Stimulated activated naive CD4-positive, alpha-beta T cell (primary cell): ENCODE measurements at places on chromosomes 1 and 21.

DNA sequence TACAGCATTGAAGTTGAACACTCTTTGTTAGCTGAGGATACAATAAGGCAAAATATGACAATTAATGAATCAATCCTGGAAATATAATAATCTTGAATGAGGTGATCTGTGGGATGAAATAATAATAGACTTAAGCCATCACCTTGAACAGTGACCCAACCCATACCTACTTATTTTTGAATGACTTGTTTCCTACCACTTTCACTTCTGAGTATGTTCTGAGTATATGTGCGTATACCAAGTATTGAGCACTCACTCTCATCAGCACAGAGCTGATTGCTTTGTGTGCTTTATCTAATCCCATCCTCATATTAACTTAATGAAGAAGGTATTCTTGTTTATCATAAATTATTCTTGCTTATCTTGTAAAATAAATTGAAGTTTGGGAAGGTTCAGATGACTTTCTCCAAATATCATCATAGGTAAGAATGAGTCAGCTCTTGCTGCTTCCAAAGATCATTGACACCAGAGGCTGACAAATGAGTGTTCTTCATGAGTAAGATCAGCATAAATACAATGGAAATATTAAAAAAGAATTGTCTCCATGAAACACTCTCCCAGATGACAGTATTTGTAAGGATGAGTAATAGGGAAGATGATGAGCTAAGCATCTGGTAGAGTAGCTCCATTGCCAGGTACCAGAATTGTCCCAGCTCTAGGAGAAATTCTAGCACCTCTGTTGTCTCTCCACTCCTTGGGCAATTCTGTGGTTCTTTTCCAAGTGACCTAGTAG is 198.1 kb upstream of the KIAA0040 start:
- no peak for DNase-seq

DNA sequence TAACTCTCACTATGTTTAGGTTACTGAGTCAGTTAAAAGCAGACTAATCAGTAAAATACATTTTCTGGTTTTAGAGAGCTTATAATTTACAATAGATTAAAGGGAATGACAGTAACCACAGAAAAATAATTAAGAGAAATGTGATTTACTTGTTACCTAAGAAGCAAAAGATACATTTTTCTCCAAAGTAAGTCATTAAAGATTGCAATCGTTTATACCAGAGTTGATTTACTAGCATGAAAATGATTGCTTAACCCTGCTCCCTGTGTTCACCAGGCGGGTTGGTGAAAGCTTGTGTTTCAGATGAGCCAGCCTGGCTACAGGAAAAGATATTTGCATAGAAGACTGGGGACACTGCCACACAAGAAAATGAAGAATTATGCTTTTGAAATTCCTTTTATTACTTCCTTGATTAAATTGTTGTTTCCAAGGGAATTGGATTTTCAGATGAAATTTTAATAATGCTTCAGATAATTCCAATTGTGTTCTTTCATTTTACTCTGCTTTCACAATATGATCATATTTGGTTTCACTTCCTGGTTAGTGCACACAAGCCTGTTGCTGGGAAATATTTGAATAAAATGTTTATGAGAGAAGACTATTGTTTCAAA is 27.9 kb downstream of the LRRC8B start:
- DNase-seq, result no peak

GRCh38 chr1:7576946-7577657 is 194.0 kb upstream of the VAMP3 start:
- DNase-seq, result no peak

GRCh38 chr21:35467566-35467965 is 418.5 kb upstream of the RUNX1 start:
- DNase-seq, result no peak

DNA sequence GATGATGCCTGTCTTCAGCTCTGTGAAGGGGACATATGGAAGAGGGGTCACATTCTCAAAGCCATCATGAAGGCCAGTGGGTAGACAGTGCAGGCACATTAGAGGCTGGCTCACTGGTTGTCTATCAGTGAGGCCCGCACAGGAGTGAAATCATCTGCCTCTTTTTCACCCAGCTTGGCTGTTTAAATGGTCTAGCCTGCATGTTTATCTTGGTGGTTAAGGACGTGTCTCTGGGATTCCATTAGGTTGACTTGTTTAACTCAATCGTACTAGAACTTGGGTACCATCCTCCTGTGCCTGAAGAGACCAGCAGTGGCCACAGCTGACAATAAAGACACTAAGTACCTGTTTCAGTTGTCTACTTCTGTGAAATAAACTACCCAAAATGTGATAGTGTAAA is 219.3 kb downstream of the PLPP3 start:
- no peak for DNase-seq

GRCh38 chr21:44779417-44780136 is 22.0 kb downstream of the UBE2G2 start:
- DNase-seq, result no peak

DNA sequence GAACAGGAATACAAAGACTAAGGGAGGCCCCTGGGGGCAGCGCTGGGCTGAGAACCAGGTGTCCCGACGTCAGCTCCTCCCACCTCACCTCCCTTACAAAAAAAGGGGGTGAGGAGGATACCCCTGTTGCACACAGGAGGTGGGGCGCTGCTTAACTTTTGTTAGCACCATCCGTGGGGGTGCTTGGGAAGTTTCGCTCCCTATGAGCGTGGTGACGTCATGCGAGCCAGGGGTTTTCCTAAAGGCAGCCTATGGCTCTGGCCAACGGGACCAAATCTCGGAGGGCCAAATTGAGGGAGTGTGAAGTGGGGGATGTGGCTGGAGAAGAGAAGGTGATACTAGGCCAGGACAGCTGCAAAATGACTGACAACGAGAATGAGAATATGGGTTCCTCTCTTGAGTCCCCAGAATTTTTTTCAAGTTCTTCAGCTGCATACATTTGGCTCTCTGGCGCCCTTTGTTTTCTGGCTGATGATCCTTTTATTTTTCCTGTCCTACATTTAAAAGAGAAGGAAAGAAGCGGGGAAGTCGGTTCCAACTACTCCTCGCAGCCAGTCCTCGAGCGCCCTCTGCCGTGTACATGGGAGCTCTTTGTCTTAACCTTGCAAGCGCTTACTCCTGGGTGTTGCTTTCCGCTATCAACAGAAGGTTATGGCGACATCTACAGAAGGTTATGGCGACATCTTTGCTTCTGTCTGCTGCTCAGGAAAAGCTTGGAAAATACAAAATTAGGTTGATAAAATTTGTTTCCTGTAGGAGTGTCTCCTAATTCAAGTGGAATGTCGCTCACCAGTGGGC is 48.0 kb upstream of the ZC3H11B start:
- no peak for DNase-seq

DNA sequence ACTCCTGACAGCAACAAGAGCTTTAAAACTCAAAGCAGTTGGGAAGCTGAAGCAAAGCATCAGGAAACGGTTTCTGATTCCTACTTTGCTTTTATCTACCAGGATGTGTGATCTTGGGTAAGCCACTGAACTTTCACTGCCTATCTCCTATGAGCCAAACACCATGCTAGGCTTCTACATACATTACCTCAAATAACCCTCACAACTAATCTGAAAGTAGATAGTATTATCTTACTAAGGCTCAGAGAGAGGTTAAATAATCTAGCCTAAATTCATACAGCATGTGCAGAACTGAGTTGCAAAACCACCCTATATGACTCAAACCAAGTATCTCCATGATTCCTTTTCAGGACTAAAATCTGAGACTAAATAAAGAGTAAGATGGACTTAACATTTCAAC is 83.8 kb downstream of the EVI5 start:
- no peak for DNase-seq

DNA sequence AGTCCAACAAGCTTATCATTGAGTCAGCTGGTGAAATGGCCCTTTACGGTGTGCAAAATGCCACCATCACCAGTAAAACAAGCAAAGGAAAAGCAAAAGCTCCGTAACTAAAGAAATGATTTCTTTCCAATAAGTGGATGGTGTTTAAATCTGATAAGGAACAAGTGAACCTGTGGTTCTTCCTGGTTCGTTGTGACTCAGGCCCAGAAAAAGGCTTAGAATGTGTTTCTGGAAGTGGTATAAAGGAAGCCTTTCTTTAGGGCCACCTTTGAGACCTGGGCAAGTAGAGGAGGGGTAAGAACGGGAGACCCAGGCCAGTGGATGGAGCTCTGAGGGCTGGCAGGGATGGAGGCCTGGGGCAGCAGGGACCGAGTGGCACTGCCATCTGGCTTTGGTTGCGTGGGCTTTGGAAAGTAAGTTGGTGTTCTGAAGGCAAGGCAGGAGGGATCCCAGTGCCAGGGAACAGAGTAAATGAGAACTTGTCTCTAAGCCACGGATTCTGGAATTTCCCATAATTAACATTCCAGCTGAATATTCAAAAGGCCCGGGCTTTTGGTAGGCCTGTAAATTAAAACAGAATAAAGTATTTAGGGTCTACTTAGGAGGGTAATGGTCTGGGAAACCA is 87.9 kb upstream of the LMO4 start:
- DNase-seq, result no peak

DNA sequence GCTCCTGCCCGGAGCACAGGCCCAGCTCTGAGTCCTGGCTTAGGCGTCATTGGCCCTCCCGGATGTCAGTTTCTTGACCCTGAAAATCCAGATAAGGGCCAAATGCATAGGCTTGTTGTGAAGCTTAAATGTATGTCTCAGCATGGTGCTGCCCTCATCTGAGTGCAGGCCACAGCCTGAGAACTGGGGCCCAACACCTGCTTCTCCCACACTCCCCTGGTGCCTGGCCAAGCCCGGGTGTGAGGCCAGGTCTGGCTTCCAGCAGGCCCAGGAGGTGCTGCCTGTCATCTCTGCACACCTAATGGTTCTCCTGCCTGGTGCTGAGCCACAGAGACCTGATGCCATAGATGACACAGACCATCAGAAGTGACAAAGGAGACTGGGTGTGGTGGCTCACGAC is 14.0 kb downstream of the MX2 start:
- DNase-seq, result no peak

DNA sequence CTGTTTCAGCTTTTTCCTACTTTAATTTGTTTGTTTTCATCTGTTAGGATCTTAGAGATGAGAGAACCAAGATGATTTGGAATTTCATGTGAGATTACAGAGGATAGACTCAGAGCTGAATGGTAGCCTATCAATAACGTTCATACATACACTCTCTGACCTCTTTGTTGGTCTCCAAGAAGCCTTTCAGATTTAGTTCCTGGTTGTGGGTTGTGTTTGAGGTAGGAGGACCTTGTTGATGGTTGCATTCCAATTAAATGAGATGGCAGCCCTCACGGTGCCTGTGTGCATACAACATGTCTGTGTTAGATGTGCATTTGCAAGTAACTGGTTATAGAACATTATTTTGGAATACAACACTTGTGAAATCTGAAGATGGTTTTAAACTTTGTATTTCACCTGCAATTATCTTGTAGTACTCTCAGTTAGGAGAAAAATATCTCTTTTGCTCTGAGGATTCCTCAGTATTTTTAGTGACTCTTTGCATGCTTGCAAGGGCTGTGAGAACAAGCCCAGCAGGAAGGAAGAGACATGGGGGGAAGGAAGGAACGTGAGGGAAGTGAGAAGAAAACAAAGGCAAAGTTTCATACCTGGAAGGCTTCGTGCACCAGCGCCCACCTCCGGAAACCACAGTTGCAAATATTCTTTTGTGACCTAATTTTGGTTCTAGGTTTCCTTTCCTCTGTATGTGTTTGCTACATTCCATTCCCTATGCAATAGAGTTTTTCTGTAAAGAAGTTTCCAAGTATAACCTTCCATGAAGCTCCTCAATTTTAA is 291.8 kb downstream of the DISC1 start:
- no peak for DNase-seq

- DNase-seq, result no peak
Measured at GRCh38 chr21:14762327-14762726, 216.2 kb upstream of the SAMSN1 start.

DNA sequence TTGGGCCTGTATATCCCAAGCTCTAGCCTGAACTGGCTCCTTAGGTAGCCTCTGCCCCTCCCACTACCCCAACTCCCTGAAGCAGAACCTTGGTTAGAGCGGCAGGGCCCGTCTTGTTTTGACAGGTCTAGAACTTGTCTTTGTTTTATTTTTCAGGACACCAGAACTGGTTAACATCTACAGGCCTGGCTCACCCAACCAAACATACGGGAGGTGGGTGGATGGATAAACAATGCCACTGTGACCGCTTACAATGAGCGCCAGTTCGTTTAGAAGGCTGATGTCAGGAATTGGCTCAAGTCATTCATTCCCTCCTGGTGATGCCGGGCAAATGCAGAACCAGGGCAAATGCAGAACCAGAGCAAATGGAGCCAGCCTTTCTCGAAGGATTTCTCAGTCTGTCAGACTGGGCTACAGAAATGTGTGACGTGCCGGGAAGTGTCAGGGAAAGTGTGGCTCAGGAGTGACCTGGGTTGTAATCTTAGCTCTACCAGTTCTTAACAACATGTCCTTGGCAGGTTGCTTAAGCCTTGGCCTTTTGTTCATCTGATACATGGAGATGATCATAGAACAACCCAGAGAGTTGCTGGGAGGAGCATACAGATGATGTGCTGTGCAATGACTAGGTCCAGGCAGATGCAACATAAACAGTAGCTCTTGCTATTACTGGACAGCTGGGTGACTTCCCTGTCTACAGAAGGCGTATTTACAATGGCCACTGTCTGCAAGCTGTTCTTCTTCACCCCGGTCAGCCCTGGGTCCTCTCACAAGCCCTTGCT is 30.5 kb upstream of the BTG2 start:
- no peak for DNase-seq

GRCh38 chr1:85460555-85461088 is 4.3 kb downstream of the DDAH1 start:
- DNase-seq, result no peak

DNA sequence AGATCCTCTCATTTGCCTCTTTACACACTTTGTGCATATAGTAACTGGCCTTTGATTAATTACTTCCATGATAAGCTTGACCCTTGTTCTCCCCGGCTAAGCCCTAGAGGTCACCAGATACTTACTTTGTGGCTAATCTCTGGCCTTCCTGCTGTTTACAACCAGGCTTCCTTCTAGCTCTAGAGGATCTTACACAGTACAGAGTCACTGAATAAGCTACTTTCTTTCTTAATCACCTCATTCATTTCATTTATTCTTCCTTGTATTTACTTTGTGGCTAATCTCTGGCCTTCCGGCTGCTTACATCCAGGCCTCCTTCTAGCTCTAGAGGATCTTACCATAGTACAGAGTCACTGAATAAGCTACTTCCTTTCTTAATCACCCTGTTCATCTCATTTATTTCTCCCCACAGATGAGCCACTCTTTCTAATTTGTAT is 144.3 kb upstream of the C1orf21 start:
- no peak for DNase-seq
